Spinal cord (tissue), 10 donors: ENCODE measurements at places on chromosomes 13 and 19. TPM values are rescaled to one million over a fixed set of nuclear protein-coding genes. Genes with fewer than 3 reads are reported as not detected.
A peak's percentile ranks its signal among the peaks of the same experiment; 100 is the strongest.

GRCh38 chr13:28754698-28755545 lies 36.2 kb upstream of the SLC46A3 start:
- DNase-seq, result no peak

GRCh38 chr13:109592770-109593169 lies 193.6 kb downstream of the IRS2 start:
- no peak for DNase-seq

- peak; percentile 25 for DNase-seq
These were observed 8.4 kb upstream of the CEACAM19 start for GRCh38 chr19:44662691-44663385.

GRCh38 chr13:111612886-111613285 lies 292.4 kb downstream of the TEX29 start:
- DNase-seq, result no peak

DNA sequence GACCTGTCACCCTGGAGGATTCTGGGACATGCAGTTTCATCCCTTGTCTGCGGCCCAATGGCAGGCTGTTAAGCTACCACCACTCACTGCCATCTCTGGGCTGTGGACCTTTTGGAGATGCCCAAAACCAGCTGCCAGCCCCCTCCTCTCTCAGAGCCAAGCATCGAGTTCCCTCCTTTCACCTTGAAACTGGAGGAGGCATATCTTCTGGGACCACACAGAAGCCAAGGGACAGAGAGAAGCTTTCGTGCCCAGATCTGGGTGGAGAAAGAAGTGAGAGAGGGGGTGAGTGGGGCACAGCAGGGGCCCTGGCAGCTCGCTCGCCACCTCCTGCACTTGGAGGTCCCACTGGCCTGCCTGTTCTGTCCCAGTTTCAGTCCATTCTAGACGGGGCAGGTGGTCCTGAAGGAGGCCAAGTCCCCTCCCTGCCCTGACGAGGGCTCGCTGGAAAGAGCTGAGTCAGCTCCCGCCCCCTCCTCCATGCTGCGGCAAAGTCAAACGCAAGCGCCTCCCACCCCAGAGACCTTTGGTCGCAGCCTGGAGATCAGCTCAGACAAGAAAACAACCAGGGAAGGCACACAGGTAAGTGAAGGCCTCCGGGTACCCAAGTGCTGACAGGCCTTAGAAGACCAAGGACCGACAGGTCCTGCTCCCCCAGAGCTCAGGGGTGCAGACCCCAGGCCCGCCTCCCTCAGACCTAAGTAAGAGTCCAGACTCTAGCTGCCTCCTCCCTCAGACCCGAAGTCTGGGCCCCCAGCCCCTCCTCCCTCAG lies 3.8 kb downstream of the BCAT2 start:
- no peak for DNase-seq

ELSPBP1 gene
- total RNA-seq, result not detected

ZNF69 gene
- total RNA-seq, result 19.8 TPM

DNA sequence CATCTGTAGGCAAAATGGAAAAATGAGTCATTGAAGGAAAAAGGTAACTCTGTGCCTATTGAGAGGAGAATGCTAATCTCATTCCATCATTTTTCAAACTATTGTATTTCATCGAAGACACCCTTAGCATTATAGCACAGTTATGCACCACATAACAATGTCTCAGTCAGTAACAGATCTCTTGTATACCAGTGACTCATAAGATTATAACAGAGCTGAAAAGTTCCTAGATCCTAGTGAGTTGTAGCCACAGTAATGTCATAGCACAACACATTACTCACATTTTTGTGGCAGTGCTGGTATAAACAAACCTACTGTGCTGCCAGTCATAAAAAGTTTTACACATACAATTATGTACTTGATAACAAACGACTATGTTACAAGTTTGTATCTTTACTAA lies 1077.6 kb downstream of the DIAPH3 start:
- DNase-seq, result no peak
